LHCN-M2 (cell line): ENCODE measurements at places on chromosomes 6 and 20.

- no peak for DNase-seq
Observed at GRCh38 chr6:125245523-125246264, 56.1 kb downstream of the HDDC2 start.

DNA sequence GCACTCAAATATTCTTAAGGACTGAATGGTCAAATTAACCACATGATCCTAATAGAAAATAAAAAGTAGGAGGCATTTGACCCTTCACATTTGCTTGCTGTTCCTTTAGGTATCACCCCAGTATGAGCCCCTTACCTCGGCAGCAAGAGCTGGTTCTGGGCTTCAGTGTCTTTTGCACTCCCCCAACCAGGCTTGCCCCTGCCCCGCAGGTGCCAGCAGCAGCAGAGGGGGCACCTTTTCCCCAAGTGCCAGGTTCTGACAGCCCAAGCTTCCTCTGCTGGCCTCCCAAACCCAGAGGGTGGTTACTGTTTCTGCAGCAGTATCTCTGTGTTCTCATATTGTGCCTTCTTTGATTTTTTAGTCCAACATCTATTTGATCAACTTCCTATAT lies 23.2 kb downstream of the UBE2V1 start:
- DNase-seq: no peak

GRCh38 chr6:16950825-16951495 lies 150.9 kb upstream of the STMND1 start:
- peak; percentile 80 for DNase-seq

GRCh38 chr20:49747707-49748524 lies 34.2 kb upstream of the B4GALT5 start:
- DNase-seq: no peak

GRCh38 chr6:147710890-147711289 lies 202.4 kb downstream of the SAMD5 start:
- no peak for DNase-seq

DNA sequence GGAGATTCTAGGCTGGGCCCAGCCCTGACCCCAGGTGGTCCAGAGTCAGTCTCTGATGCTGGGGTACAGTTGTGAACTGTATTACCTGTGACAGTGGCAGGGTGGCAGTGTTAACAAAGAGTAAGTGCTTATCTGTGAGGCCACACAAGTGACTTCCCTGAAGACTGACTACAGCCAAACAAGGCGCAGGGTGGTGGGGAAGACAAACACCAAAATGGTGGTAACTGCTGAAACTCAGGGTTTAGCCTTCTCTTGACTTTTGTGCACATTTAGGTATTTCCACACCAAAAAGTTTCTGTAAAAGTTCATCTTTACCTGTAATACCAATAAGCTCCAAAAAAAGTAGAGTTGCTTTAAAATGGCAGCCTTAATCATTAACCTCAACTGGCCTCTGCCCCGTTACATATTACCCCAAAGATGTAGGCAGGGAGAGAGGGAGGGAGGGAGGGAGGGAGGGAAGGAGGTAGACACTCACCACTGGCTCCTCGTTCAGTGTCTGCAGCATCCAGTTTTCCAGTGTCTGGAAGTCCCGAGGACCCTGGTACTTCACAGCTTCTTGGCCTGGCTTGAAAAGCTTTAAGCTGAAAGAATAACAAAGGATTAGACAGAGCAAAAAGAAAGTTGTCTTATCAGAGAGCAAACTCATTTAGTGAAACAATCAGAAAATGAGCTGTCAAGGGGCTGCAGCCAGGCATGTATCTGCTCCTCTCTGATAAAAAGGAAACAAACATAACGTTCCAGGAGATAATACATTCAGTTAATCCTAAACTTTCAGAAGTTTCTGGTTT lies 11.3 kb downstream of the TXNDC5 start:
- no peak for DNase-seq

DNA sequence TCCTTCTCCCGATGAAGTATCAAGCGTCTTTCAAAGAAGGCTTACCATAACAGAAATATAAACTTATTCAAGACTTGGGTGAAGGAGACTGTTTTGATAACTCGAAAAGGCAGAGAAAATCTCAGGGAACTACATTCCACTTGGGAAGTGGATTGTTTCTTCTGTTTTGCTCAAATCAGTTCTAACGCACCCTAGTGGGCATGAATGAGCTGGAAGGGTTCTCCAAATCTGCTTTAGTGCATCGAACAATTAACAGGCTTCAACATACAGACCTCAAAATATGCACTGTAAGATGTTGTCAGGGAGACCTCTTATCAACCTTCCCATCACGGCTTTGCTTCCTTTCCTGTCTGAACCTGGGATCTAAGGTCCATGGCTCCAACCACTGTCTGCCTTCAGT lies 392.5 kb downstream of the CD83 start:
- DNase-seq: no peak

GRCh38 chr20:54257071-54257816 lies 49.4 kb downstream of the PFDN4 start:
- DNase-seq: peak; percentile 47

GRCh38 chr6:145544514-145544913 lies 190.8 kb downstream of the EPM2A start:
- DNase-seq: no peak

- no peak for DNase-seq
Observed at GRCh38 chr6:112027942-112028674, 25.8 kb upstream of the CCN6 start.

- DNase-seq: peak; percentile 97
Observed at GRCh38 chr6:3139090-3139903, 18.0 kb downstream of the TUBB2A start.

DNA sequence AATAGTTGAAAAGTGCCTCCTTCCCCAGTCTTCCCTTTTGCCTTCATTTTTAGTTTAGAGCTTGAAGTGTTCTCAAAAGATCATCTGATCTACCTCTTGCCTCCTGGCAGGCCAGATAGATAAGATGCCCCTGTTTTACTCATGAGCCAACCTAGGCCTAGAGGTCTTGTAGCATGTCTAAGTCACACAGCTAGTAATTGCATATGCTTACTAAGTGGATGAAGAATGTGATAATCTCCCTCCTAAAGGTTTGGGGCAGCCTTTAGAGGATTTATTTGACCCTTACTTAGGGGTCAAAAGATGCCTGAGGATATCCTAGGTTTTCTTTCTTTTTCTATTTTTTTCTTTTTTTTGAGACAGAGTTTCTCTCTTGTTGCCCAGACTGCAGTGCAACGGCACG lies 2.1 kb downstream of the C6orf141 start:
- no peak for DNase-seq

DNA sequence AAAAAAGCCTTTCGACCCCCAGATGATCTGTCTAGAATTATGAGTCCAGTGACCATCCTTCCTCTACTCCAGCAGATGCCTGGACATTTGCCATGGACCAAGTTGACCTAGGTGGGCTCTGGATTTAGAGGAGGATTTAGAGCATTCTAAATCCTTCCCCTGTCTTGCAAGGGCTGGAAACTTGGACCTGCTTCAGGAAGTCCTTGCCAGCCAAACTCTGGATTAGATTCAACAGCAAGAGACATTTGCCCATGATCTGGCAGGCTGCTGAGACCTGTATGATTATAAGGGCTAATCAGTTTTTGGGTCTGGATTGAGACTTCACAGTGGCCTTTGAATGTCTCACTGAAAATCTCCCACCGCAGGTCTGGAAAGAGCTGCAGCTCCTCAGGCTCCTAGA lies 13.1 kb upstream of the HDGFL1 start:
- no peak for DNase-seq

GRCh38 chr6:89209457-89209856 lies 7.7 kb downstream of the GABRR1 start:
- no peak for DNase-seq

GRCh38 chr6:10136636-10137035 lies 278.2 kb downstream of the TFAP2A start:
- no peak for DNase-seq

- peak; percentile 98 for DNase-seq
Observed at GRCh38 chr6:33589731-33590530, 9.9 kb upstream of the BAK1 start.

DNA sequence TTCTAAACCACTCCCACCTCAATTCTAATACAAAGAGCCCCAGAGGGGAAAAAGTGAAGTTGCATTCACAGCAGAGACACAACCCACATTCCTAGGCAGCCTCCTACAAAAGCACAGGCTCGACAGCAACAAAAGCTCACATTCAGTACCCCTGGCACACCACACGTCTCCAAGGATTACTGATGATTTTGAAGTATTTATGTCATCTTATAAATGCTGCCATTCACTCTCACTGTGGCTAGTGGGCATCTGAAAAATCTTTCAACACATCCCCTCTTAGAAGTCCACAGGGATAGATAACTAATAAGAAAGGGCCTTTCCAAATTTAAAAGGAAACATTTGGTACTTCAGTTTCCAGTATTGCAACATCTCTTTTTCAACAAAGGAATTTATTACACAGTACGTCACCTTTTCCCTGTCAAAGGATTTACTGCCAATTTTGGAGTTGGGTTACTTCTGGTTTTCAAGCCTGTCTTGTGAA lies 146.7 kb downstream of the TASP1 start:
- peak; percentile 77 for DNase-seq

GRCh38 chr6:151566557-151566956 lies 72.7 kb downstream of the CCDC170 start:
- DNase-seq: no peak

DNA sequence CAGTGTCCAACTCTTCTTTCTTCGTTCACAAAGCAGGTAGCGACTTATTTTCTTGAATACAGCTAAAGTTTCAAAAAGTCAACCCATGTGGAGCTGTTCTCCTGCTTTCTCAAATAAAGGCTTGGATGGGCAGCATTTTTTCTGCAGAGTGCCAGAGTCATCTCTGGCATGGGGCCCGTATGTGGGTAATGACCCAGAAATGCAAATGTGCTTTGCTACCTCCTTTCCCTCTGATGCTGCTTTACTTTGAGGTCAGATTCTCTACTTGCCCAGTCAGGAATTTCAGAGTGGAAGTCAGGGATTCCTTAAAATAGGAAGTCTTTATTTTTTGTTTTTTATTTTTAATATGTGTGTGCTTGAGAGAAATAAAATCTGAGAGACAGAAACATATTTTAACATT lies 4.9 kb downstream of the NKAIN2 start:
- DNase-seq: peak; percentile 45

DNA sequence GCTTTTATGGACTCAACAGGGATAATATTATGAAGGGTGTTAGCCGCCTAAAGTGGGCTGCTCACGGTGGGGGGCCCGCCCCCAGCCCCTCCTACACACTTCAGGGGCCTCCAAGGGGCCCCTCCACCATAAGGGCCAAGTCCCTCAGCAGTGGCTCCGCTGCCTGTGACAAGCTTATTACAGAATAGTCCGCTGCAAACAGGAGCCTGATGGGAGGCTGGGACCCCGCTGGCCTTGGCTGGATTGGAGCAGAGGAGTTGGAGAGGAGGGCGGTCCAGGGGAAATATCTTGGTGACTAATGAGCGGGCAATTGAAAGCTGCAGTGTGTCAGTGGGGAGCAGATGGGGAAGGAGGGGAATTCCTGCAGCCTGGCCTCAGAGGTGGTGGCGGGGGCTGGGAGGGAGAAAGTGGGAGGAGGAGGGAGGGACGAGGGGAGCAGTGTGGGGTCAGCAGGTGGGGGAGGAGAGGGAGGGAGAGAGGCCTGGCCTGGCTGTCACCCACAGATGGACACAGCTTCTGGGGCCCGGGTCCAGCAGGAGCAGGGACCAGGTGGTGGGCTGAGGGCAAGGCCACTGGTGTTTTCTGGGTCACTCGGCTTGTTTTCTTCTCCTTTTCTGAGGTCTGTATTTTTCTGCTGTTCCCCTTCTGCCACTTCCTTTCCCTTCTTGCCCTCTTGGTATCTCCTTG lies 57.6 kb upstream of the FOXP4 start:
- peak; percentile 19 for DNase-seq

DNA sequence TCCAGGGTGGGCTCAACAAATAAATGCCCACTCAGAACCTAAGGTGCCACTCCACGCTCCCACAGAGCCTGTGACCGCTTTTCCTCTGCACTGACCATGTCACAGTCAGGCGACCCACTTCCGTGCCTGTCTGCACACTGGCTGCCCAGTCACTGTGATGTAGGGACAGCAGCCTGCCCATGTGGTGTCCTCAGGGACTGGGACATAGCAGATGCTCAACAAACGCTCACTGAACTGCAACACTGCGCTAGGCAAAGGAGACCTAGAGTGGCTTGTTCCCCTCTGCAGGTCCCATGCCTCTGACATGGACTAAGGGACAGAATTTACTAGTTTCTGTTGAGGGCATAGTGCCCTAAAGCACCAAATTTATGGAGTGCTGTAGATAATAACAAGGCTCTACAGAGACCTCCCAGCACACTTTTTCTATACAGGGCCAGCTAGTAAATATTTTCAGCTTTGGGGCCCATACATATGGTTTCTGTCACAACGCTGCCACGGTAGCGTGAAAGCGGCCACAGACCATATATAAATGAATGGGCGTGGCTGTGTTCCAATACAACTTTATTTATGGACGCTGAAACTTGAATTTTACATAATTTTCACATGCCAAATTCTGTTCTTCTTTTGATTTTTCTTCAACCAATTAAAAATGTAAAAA lies 57.8 kb upstream of the MRPS10 start:
- no peak for DNase-seq

DNA sequence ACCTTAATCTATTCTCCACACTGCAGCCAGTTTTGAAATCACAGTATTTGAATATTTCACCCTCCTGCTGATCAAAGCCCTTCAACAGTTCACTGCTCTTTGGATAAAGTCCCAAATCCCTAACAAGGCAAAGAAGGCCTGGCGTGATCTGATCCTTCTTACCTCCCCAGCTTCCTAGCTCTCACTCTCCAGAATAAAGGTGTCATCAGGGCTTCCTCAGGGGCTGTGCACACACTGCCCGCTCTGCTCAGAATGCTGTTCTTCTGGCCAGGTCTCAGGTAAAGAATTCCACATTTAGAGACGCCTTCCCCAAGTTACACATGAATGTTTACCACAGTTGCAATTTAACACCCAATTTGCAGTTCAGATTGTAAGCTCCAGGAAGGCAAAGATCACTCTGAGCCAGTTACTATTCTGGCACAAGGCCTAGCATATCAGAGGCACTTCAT lies 58.9 kb upstream of the MCM9 start:
- no peak for DNase-seq

DNA sequence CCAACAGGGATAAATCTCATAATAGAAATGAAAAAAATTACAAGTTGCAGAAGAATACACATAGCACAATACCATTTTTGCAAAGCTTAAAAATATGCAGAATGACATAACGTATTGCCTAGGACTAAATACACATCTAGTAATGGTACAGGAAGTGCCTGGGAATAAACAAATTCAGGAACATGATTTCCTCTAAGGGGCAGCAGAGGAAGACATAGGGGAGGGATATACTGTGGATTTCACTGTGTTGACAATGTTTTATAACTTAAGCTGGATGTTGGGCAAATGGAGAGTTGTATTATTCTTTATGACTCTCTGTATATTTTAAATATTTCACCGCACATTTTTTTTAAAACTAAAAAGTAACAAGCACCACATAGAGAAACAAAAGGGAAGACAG lies 5.6 kb upstream of the GLO1 start:
- no peak for DNase-seq

DNA sequence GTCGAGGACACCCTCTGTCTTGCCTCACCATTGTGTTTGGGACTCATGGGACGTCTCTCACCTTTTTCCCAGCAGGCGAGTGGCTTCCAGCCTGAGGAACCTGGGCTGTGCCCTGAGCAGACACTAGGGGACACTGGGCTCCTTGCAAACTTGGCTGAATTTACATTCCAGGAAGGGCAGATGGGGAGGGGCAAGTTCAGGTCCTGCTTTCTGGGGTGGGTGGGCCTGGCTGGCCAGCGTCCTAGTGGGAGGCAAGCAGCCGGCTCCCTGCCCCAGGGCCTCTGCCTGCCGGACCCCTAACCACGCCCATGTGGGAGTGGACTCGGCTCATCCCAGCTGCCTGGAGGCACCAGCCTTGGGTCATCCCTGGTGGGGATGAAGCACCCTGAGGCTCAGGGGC lies 48.2 kb upstream of the MLN start:
- DNase-seq: no peak
